ENCODE measurements at places on chromosomes 12 and 14.

- no peak for DNase-seq
Measured at GRCh38 chr12:19506497-19506896, 67.2 kb downstream of the AEBP2 start.

GRCh38 chr12:16606991-16607390 lies 1.0 kb upstream of the LMO3 start:
- DNase-seq, result no peak

GRCh38 chr14:35617500-35617899 lies 83.5 kb downstream of the INSM2 start:
- DNase-seq, result no peak

DNA sequence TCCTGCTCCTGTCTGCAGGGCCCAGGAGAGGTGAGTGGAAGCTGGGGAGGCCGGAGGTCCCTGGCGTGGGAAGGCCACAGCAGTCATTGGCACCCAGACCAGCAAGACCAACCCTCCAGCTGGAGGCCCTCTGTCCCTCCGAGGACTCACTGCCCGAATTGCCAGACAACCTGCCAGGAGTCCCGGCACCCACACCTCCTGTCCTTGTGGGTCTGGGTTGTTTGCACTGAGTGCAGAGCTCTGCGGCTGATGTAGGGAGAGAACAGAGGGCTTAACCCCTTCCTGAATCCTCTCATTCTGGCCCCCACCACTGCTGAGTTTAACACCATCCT lies 204.9 kb downstream of the KIF26A start:
- DNase-seq, result no peak

GRCh38 chr14:49220492-49220891 lies 365.7 kb downstream of the RPS29 start:
- DNase-seq, result no peak

DNA sequence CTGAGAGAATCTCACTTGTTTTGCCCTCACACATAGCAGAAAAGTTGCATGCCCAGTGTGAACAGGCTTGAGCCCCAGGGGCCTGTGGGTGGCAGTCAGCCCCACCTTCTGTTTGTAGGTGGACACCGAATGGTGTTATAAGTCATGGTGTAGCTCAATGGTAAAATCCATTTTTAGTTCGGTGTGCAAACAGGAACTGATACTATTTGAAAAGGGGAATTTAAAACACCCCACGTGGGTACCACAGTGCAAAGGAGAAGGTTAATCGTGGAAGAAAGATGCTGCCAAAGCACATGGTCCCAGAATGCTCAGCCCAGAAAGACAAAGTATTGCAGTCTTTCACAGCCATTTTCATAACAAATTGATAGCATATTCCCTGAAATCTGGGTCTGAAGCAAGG lies 71.8 kb upstream of the GZMB start:
- DNase-seq, result no peak

Measured in GM03348 (cell line).